BJ (cell line): ENCODE measurements at places on chromosomes 6 and 20.

- DNase-seq, result no peak
These were observed 196.9 kb upstream of the SLC24A3 start for GRCh38 chr20:19015351-19016139.

- DNase-seq, result no peak
These were observed 23.2 kb downstream of the TNXB start for GRCh38 chr6:32085759-32086459.

DNA sequence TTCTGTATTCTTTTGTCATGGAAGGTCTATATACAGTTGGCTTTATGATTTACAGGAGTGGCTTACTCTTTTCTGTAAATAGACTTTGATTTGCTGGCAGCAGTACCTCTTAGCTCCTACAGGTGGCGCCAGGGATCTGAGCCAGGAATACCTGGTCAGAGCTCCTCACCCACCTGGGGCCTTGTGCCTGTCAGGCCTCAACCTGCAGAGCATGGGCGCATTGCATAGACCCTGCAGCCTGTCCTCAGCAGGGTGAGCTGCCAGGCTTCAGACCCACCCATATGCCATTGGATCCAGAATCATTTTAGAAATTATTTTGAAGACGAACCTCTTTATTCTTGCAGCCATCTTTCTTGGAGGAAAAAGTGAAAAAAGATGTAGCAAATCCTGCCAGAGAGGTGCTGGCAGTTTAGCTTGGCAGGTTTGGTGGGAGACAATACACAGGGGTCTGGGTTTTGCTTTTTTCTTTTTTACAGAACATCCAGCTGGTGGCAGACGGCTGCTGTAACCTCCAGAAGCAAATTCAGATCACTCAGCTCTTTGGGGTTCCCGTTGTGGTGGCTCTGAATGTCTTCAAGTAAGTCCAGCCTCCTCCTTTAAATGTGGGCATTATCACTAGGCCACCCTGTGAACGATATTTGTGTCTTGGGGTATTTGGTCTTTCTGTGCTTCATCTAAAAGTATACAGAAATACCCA is 149.1 kb downstream of the MTHFD1L start:
- DNase-seq, result no peak

- DNase-seq, result peak; percentile 86
These were observed 8.7 kb downstream of the TRIM38 start for GRCh38 chr6:25971187-25971821.

DNA sequence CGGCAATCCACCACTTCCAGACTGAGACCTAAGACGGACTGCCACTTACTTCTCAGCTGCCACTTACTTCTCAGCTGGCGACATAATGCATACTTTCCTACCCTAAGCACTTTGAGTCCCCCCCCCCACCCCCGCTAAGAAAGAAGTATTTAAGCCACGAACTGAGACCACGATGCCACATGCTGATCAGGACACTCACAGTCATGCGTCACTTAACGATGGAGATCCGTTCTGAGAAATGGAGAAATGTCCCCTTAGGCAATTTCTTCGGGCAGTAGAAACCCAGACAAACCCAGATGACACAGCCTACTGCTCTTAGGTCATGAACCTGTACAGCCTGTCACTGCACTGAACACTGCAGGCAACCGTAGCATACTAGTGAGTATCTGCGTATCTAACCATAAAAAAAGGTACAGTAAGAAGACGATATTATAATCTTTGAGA is 690 bp downstream of the IFNGR1 start:
- no peak for DNase-seq

- DNase-seq, result no peak
These were observed 46.5 kb upstream of the TRAF3IP2 start for GRCh38 chr6:111652156-111652555.

DNA sequence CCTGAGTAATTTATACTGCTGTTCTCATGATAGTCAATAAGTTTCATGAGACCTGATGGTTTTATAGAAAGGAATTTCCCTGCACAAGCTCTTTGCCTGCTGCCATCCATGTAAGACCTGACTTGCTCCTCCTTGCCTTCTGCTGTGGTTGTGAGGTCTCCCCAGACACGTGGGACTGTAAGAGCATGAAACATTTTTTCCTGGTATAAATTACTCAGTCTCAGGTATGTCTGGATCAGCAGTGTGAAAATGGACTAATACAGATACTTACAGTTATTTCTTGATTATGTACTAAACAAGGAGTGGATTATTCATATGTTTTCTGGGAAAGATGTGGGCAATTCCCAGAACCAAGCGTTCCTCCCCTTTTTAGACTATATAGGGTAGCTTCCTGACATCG is 1.9 kb upstream of the TRIM38 start:
- no peak for DNase-seq

DNA sequence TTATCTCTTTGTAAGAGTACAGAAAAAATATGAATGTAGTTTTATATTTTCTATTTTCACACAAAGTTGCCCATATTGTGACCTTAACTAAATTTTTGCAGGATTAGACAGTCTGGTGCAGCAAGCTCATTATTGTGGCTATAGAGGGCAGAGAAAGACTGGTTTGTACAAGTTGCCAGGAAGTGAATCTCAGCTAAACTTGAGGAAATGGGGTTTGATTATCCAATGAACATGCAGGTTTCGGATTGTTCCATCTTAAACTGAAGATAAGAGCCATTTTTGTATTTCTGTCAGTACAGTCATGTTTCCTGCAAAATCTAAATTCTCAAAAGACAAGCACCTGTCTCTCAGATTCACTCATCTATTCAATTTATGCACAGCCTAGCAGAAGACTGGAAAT is 390.9 kb downstream of the MMUT start:
- no peak for DNase-seq

DNA sequence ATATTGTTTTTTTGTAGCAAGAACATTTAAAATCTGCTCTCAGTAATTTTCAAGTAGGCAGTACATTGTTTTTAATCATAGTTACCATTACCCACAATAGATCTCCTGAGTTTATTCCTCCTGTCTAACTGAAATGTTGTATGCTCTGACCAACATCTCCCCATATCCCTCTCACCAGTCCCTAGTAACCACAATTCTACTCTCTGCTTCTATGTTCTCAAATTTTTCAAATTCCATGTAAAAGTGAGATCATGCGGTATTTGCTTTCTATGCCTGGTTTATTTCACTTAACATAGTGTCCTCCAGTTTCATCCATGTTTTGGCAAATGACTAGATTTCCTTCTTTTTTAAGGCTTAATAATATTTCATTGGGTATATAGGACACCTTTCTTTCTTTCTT is 300.5 kb downstream of the KCNQ5 start:
- no peak for DNase-seq

- DNase-seq, result no peak
These were observed 7.8 kb downstream of the RWDD1 start for GRCh38 chr6:116579143-116579542.

DNA sequence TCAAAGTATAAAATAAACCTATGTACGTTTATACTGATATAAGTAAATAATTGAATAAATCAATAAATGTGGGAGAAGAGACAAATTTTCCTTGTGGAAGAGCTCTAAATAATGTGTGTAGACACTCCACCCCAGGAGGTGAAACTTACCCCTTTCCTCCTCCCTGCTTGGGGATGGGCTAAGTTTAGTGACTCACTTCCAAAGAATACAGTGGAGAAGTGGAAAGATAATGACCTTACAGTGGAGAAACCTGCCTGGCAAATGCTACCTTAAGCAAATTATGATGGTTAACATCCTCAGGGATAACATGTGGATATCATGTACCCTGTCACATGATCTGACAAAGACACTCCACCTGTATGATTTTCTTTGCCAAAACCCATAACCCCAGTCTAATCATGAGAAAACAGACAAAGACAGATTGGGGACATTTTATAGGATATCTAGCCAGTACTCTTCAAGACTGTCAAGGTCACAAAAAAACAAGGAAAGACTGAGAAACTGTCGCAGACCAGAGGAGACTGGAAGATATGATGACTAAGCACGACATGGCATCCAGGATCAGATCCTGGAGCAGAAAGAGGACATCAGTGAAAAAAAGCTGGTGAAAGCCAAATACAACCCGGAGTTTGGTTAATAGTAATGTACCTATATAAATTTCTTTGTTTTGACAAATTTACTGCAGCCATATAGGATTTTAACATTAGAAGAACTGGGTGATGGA is 195.5 kb upstream of the PRDM1 start:
- no peak for DNase-seq

- DNase-seq, result no peak
These were observed 1279.8 kb downstream of the EPHA7 start for GRCh38 chr6:92139601-92140000.

DNA sequence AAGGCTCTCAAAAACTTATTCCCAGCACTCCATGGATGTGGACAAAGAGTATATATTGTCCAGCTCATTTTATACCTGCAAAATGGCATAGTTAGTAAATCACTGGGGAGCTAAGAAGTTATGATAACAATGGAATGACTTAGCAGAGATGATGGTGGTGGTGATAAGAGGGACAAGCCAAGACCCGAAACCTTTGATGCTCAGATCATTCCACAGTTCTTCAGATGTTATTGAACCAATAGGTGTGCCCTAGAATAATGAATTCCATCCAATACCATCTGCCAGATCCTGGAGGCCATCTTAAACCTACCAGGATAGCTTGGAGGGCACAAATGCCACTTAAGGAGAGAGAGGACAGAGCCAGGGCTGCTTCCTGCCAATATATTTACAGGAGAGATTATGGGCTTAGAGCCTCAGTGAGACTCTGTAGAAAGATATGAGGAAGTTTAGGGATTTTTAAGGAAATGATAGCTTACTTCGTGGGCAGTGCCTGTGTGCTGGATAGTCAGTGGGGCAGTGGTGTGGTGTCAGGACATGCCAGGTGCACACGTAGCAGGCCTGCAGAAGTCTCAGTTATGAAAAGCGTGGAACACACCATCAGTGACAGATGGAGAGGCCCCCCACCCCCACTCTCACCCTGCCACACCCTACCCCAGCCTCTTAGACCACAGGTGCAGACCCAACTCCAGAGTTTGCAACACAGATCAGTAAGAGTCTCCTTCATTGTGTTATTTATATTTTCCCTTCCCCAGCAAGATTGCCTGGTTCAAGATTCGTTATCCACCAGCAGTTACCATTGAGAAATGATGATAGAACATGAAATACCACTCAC is 209.7 kb upstream of the SUPT3H start:
- DNase-seq, result no peak

- no peak for DNase-seq
These were observed 136.7 kb downstream of the AIG1 start for GRCh38 chr6:143197377-143197776.

- no peak for DNase-seq
These were observed 554 bp upstream of the ZSCAN31 start for GRCh38 chr6:28336284-28337120.

DNA sequence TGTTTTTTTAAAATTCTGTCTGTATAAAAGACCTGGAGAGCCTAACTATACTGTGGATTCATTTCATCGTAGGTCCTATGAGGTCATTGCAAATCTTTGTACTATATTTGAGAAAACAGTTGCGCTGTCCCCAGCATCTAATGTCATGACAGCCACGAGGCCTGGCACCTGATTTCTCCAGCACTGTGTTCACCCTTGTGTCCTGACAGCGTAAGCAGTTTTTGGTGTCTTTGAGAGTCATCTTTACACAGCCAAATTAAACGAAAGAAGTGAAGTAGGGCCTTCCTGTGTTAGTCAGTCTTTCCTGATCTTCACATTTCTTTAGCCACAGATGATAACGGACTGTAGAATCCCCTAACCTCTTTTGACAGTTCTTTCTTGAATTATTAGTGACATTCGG is 70.6 kb upstream of the PHACTR2 start:
- DNase-seq, result no peak

DNA sequence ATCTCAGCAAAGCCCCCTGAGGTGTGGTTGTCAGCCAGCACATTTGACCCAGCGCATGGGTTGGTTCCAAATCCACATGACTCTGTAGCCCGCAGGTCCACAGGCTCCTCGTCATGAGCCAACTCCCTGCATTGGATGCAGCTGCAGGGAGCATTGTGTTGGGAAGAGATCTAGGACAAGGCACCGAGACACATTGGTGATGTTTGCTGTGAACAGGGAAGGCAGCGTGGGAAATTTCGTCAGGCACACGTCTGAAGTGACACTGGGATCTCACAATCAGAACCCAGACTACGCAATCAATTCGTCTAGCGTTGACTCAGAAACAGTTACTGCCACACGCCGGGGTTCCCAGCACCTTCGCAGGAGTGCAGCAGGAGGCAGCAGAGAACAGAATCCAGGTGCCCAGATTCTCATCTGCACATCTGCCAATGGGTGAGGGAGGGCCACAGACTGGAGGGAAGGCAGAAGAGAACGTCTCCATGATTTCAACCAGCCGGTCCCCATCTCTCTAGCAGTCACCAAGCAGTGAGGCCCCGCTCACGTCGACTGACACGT is 177.0 kb downstream of the TTLL2 start:
- no peak for DNase-seq

GRCh38 chr6:137019476-137020272 is 25.1 kb downstream of the IL20RA start:
- no peak for DNase-seq

- no peak for DNase-seq
These were observed 91.2 kb downstream of the DNAH8 start for GRCh38 chr6:38806271-38806670.

DNA sequence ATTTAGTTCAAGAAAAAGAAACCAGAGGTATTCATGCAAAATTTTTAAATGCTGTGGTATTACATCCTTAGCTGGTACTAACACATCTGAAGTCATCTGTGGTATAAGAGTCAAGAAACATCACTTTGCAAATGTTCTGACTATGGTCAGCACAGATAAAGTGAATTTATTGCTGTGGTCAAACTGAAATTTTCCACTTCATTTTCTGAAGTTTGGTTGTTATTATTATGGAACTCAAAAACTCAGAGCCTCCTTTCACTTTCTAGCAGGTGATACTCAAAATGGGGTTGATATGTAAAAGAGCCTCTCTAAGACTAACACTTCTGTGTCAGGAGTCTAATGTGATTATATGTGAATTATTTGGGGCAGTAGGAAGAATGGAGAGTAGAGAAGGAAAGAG is 257.8 kb downstream of the RNGTT start:
- DNase-seq, result no peak

DNA sequence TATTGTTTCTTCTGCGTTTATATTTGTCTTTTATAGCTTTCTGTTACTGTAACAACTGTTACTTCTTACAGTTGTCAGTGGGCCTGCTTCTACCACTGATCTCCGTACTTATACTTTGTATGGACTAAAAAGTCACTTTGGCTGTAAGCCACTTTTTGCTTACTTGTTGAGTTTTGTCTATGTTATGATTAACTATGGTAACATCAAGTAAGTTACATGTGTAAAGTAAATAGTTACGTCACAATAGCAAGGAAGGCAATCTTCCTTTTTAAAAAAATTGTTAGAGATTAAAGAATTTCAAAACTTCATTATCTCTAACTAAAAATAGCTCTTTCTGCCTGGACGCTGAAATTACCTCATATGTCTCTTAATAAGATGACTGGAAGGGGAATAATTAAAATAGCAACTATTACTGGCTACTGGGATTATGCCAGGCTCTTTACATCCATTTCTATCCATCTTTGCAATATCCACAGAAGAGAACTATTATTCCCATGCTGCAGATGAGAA is 10.9 kb downstream of the TFB1M start:
- no peak for DNase-seq

DNA sequence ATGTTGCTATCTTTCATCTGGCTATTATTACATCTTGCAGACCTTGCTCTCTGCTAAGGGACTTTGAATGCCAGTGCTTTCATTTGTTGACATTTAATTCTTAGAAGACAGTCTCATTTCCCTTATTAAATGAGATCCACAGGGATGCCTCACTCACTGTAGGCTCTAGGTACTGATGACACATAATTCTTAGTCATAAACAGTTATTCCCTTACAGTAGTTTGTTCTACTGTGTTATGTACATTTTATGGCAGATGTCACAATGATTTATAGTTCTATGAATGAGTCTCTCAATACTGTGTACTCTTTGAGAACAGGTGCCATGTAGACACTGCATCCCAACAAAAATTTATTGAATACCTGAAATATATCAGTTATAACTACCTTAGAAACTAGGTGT is 70.3 kb downstream of the FAM83B start:
- DNase-seq, result peak; percentile 28
